SW480 (cell line): ENCODE measurements at places on chromosomes 13 and 19.

DNA sequence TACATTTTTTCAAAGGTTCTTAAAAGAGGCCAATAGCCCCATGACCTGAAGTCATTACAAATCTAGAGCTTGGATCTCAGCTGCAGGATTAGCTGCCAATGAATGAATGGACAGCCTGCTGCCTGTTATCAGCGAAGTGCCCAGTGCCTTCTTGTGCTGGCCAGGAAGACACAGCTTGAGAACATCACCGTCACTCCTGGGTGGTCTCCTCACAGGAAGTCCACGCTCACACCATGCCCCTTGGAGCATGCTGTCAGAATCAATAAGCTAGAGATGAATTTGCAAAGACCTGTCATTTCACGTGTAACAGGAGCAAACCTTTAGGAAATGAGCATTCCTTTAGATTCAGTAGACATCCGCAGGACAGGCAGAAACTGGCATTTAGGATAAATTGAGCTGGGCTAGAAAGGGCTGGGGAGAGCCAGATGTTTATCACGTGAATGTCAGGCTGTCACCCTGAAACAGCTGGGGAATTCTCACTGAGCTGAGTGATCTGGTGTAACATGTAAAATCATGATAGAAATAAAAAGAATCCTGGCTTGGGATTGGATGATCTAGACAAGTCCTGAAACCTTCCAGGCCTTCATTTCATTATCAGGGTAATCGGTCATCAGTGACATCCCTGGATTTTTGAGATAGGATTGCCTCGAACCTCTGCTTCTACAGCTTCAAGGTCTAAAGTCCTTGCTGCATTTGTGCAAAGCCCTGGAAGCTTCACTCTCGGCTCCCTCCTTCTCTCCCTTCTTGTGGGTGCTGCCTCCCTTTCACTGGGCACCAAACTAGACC, 49.9 kb upstream of the MEDAG start:
- DNase-seq, result no peak

DNA sequence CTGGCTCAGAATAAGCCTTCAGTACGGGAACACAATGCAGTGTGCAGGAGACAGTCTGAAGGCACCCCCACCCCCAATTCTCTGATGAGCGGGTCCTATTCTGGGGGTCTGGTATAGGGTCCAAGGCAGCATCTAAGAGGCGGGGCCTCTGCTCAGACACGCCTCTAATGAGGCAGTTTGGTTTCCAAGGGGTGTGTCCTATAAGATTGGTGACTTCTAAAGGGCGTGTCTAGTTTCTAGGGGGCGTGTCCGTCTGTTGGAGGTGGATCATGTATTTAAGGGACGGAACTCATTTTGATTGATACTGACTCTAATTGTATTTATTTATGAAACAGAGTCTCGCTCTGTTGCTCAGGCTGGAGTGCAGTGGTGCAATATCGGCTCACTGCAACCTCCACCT, 8.7 kb downstream of the FIZ1 start:
- DNase-seq, result peak; percentile 55

- no peak for DNase-seq
These were observed 125.3 kb downstream of the TM9SF2 start for GRCh38 chr13:99626461-99627082.

GRCh38 chr13:106140476-106140875, 395.0 kb downstream of the EFNB2 start:
- no peak for DNase-seq
